ENCODE measurements at places on chromosomes 12 and 14.
A peak's percentile ranks its signal among the peaks of the same experiment; 100 is the strongest.

- peak; percentile 51 for DNase-seq
Observed at GRCh38 chr14:39102265-39102968, 618 bp downstream of the SEC23A start.

DNA sequence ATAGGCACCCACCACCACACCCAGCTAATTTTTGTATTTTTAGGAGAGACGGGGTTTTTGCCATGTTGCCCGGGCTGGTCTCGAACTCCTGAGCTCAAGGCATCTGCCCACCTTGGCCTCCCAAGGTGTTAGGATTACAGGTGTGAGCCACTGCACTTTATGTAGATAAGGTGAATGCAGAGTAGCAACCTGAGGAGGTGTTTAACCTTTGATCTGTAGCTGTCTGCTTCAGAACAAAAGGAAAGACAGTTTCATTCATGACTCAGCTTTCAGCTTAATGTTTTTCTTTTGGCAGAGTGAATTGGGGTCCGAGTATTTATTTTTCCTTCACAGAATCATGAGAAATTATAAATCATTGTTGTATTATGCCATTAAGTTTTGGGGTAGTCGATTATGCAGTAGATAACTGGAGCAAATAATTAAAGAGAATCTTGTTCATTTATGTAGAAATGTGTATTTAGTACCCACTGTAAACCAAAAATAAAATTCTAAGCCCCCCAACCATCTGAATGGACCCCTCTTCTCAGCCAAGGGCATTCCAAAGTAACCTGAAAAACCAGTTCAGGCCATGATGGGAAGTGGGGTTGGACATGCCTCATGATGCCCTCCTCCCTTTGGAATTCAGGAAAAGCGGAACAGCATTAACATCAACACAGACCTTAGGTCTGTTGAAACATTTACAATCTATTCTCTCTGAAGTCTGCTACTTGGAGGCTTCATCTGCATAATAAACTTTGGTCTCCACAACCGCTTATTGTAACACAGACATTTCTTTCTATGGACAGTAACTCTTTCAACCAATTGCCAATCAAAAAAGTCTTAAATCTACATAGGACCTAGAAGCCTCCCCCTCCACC lies 10.7 kb upstream of the STX2 start:
- no peak for DNase-seq

DNA sequence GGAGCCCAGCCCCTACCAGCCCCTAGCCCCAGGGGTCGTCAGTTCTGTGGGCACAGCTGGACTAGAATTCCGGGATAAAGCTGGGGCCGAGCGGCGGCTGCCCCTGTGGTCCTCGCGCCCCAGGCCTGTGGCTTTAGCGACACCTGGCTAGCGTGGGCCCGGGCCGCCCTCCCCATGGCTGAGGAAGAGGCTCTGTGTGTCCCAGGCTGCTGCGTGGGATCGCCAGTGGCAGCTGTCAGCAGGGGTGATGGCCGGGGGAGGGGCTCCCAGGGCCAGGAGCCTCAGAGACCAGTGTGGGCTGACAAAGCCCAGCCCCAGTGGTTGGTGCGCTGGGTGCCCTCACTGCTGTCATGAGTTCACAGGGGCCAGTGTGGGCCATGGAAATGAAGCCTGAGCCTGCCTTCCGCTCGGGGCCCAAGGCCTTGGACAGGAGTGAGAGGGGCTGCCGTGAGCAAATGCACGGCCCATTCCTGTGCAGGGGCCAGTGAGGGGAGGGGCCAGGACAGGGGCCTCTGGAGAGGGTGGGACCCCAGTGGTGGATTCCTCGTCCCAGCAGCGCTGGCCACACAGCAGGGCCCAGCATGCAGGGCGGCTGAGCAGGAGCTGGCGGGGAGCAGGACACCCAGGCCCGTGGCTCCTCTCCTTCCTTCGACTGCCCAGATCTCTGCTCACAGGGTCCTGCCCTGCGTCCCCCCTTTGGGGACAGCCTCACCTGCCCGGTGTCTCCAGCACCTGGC lies 11.4 kb downstream of the FBRSL1 start:
- DNase-seq, result no peak

DNA sequence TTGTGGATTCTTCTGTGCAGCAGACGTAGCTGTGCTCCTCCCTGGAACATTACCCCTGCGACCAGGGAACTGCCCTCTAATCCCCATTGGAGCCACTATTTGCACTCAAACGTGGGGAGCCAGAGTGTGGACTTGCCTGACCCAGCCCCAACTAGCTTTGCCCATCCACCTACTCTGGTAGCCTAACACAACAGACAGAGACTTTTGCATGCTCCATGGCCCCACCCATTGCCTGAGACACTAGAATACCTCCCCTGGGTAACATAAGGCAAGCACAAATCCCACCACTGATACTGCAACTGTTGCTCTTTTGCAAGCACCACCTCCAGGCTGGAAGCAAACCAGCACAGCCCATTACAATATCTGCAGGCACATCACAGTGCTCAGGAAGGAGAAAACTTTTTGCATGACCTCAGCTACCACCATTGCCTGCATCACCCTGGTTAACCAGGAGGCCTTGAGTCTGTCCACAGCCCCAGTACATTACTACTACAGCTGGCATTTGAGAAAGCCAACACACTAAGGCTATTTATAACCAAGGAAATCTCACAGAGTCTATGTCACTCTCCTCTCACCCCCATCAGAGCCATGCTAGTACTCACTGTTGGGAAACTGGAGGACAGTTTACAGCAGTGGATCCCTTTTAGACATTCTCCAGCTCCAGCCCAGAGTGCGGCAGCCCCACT lies 15.0 kb downstream of the CEP128 start:
- peak; percentile 83 for DNase-seq

DNA sequence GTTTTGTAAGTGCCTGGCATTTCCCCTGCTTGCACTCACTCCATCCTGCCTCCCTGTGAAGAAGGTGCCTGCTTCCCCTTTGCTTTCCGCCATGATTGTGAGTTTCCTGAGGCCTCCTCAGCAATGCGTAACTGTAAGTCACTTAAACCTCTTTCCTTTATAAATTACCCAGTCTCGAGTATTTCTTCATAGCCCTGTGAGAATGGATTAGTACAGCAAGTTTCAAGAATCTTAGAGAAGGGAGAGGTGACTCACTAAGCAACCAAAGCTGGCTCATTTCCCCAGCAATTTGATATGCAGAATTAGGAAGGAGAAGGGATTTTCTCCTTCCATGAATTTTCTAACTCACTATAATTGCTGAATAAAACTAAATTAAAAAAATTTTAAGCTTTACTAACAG lies 251.0 kb upstream of the FOXG1 start:
- peak; percentile 90 for DNase-seq
